ENCODE measurements at places on chromosomes 16 and 17.

DNA sequence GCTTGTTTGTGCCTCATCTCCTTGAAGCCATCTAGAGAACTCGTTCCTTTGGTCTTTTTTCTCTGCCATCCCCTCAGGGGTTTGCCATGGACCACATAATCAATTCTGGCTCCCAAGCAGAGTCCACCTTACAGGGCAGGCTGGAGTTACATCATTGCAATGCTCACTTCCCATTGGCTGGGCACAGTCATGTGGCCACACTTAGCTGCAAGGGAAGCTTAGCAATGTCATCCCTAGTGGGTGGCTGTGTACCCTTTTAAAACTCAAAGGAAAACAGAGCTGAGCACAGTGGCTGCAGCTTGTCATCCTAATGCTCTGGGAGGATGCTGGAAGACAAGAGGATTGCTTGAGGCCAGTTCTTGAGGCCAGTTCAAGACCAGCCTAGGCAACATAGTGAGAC, 41.9 kb upstream of the POLR3E start:
- DNase-seq = no peak

GRCh38 chr17:48024149-48025039, 13.2 kb downstream of the COPZ2 start:
- no peak for DNase-seq

DNA sequence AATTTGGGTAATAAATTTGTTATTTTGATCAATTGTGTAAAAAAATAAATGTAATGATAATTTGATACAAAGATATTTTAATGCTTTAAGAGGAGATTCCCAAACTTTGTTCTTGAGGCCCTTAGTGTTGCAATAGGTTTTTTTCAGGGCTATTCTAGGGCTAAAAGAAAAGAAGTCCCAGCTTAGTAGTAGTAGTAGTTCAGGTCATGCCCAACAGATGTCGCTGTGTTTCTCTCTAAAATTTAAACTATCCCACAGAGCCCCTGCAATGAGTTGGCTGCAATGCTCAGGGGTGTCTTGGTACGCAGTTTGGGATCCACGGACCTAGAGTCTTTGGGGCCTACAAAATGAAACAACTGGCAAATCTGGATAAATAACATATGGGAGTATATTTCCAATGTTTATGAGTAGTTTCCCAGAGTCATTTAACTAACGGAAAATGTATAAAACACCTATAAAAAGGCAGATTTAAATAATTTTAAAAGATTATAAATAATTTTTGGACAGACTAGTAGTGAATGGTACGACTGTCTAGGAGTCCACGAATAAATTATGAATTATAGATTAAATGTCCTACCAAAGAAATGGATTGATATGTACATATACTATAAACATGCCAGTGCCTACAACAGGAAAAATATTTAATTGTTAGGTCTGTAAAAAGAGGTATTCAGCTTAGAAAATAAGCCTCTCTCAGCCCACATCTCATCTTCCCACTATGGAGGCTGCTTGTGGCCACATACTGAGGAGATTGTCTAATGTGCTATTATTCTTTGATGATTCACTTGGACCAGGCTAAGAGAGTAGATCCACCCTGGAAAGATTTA, 228.5 kb upstream of the PMFBP1 start:
- no peak for DNase-seq

DNA sequence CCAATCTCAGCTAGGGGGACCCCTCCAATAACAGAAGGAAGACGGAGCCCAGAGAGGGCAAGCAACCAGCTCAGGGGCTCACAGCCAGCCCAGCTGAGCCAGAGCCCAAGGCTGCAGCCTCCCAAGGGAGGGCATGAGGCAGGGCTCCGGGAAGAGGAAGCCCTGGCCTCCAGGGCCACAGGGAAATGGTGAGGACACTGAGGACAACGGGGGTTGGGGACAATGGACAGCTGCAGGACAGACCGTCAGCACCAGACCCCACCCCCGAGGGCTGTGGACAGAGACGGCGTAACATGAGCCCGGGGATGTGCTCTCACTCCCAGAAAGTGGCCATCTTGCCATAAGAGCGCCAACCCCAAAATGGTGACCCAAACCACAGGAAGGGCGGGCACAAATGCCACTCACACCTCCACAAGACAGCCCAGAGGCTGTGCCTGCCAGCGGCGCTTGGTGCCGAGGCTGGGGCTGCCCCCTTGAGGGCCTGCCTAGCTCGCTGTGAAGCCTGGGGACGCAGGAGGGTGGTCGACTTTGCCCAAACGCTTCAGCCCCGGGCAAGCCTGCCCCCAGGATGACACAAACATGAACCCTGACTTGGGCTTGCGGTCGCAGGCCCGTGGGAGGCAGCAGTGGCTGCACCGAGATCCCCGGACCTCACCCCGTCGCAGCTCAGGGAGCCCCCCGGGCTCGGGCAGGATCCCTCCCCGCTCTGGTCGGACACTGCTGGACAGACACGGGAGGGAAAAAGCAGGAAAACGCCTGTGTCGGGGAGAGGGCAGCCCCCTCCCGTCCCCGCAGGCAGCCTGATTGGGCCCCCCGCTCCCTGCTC, 10.5 kb downstream of the PIMREG start:
- no peak for DNase-seq

GRCh38 chr17:62995377-62995885, 29.4 kb downstream of the TANC2 start:
- DNase-seq = no peak

DNA sequence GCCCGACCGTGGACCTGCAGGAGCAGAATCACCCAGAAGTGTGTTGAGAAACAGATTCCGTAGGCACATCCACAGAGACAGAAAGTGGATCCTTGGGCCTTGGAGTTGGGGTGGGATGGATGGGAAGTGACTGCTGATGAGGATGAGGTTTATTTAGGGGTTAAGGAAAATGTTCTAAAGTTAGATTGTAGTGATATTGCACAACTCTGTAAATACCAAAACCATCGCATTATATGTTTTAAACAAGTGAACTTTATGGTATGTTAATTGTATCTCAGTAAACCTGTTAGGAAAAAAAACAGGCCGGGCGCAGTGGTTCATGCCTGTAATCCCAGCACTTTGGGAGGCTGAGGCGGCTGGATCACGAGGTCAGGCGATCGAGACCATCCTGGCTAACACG, 3.6 kb downstream of the ENDOV start:
- no peak for DNase-seq

- no peak for DNase-seq
Observed at GRCh38 chr17:72434991-72435618, 314.3 kb downstream of the SOX9 start.

- no peak for DNase-seq
Observed at GRCh38 chr16:56637814-56638750, at the start of gene MT1A. TSS of gene MT1A (plus strand) at chr16:56638666. CDS start at chr16:56638739, 73 bp downstream.

- no peak for DNase-seq
Observed at GRCh38 chr17:8880466-8880865, 13.0 kb upstream of the PIK3R6 start.

GRCh38 chr16:66511602-66512271, 38.2 kb downstream of the TK2 start:
- no peak for DNase-seq

- DNase-seq = no peak
Observed at GRCh38 chr16:30121741-30122571, 1.1 kb downstream of the MAPK3 start.

DNA sequence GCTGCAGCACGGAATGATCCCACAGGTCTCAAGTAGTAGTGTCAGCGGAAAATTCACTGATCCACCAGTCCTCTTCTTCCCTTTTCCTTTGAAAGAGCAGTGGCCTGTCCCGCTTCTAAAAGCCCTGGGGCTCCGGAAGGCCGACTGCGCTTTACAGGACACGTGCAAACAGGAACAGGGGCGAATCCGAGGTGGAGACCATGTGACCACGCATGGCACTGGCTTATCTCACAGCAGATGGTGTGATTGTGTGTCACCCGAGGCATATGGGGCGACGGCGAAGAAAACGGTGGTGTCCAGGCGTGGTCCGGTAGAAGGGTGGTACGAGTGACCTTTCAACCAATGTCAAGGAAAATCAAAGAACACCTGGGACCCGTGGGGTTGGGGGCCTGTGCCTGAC, 12.0 kb upstream of the KCNJ18 start:
- no peak for DNase-seq

- DNase-seq = no peak
Observed at GRCh38 chr17:47649972-47650524, 329 bp downstream of the KPNB1 start.

DNA sequence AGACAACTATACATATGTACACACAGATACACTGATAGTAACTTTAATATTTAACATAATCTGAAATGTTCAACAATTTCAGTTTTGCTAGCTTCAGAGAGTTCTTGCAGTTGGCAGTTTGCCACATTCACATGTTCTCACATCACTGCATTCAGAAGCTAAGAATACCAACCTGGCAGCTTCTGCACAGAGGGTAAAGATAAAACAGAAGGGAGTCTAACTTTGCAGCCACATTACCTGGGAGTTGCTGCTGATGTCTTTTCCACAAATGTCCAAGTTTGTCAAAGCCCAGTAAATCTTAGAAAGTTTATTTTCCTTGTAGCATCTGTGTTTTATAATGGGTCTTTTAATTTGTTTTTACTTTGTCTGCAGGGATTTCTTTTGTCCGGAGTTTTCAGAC, 332.0 kb downstream of the BCAS3 start:
- no peak for DNase-seq

- no peak for DNase-seq
Observed at GRCh38 chr16:51150888-51151320, at the start of gene SALL1. TSS of gene SALL1 (minus strand) at chr16:51151270. CDS start at chr16:51151241, 29 bp downstream.

DNA sequence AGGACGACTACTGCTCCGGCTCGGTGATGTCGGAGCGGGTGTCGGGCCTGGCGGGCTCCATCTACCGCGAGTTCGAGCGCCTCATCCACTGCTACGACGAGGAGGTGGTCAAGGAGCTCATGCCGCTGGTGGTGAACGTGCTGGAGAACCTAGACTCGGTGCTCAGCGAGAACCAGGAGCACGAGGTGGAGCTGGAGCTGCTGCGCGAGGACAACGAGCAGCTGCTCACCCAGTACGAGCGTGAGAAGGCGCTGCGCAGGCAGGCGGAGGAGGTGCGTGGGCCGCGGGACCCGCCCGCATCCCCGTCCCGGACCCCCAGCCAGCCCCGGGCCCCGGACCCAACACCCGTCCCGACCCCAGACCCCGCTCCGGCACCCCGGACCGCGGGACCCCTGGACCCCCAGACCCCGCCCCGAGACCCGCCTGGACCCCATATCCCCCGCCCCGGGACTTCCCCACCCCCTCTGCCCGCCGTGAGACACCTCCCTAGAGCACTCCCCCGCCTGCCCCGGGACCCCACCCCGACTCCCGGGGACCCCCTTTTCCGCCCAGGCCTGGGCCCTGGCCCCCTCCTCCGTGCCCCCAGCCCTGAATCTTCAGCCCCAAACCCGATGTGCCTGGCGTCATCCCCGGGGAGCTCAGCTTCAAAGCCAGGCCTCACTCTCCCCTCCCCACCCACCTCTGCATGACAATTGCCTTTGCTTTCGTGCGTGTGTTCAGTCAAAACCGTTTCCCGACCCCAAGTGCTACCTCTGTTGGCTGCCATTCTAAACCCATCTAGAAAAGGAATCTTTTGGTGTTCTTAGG, 594 bp downstream of the MAPK8IP3 start:
- DNase-seq = no peak

- DNase-seq = no peak
Observed at GRCh38 chr16:66677836-66678235, 18.7 kb downstream of the CMTM4 start.

DNA sequence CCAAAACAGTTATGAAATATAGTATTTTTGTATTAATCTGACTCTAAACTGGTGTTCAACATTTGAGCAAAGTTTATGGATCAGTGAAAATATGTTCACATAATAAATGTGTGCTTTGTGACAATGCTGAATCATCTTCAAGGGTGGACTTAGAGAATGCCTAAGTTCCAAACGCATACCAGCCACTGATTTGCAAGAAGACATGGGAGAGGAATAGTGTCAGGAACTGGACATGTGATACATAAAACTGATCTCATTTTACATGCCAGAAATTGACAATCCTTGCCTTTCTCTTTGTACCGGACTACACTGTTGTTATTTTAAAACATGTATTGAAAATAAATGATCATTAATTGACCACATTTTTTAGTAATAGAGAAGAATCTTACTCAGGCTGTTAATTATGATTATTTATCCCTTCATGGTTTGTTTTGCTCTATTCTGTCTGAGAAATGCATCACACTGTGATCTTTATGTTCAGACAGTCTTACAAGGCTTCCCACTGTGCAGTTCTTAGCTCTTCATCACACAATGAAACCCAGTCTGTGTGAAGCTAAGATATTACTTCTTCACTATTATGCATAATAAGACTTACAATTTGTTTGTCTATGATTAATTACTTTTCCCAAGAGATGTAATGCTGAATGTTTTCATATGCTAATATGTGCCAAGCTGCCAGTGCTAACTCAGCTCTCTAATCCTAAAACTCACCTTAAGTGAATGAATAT, 1180.6 kb upstream of the CDH8 start:
- DNase-seq = no peak

DNA sequence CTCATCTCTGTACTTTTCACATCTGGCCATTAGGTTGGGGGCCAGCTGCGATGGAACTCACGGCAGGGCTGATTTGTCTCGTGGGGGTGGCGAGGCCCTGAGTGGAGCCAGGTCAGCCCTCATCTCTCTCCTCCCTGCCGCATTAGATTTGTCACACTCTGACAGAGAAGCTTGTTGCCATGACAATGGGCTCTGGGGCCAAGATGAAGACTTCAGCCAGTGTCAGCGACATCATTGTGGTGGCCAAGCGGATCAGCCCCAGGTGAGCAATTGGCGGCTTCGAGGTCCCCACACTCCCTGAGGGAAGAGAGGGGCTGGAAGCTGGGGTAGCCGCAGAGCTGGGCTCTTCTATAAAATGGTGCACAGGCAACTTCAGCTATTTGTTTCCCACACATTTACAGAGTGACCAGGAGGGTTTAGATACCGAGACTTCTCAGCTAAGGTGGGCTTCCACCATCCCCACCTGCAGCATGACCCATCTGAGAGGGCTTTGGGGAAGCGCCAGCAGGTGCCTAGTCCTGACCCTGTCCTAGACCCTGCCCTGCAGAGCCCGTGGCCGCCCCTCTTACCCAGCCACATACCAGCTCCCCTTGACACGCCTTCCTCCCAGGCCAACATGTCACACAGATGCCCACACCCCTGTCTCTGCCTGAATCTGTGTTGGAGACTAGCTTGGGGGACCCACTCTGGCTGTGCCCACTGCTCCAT, 8.4 kb downstream of the TMEM98 start:
- DNase-seq = no peak

- DNase-seq = no peak
Observed at GRCh38 chr17:38509772-38510420, 81.6 kb downstream of the ARHGAP23 start.

DNA sequence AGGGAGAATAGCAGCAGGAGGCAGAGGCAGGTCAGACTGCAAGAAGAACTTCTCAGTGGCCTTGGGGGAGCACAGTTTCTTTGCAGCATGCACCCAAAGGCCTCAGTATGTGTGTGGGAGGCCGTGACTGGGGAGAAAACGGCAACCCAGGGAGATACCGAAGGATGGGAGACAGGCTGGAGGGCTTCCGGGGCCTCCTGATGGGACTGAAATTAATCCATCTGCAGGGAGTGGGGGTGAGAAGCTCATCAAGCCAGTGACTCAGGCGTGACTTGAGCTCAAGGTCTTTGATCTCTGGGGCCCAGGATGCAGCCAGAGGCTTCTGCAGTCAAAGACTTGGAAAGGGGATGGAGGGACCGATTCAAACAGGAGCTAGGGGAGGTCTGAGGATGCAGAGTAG, 5.1 kb upstream of the C17orf113 start:
- no peak for DNase-seq

Data from NCI-H1436 treated with DMSO at 0.1 percent for 48 hours (cell line).